Activated CD8-positive, alpha-beta T cell treated with anti-CD3 and anti-CD28 coated beads for 36 hours (primary cell): ENCODE measurements at places on chromosomes 12 and 14. TPM values are rescaled to one million over a fixed set of nuclear protein-coding genes. Genes with fewer than 3 reads are reported as not detected.

The FOXG1 gene
- not detected for total RNA-seq

GRCh38 chr12:47145188-47145587, 65.4 kb upstream of the AMIGO2 start:
- no peak for DNase-seq

The CALM1 gene
- total RNA-seq: 373 TPM

The ZCCHC8 gene
- 28.5 TPM for total RNA-seq

GRCh38 chr12:131752451-131752850, 41.6 kb downstream of the SFSWAP start:
- no peak for DNase-seq

The BEST3 gene
- total RNA-seq: not detected

DNA sequence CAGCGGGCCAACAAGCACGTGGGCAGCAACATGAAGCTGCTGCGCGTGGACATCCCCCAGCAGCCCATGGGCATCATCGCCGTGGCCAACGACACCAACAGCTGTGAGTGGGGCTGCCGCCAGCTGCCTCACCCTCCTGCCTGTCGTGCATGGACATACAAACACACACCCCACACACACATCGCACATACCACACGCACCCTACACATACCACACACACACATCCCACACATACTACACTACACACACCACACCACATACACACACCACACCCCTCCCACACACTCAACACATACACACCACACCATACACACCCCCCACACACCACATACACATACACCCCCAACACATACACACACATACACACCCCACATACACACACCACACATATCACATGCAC, 25.2 kb upstream of the NXPH4 start:
- DNase-seq: no peak

The SLC10A1 gene
- not detected for total RNA-seq

DNA sequence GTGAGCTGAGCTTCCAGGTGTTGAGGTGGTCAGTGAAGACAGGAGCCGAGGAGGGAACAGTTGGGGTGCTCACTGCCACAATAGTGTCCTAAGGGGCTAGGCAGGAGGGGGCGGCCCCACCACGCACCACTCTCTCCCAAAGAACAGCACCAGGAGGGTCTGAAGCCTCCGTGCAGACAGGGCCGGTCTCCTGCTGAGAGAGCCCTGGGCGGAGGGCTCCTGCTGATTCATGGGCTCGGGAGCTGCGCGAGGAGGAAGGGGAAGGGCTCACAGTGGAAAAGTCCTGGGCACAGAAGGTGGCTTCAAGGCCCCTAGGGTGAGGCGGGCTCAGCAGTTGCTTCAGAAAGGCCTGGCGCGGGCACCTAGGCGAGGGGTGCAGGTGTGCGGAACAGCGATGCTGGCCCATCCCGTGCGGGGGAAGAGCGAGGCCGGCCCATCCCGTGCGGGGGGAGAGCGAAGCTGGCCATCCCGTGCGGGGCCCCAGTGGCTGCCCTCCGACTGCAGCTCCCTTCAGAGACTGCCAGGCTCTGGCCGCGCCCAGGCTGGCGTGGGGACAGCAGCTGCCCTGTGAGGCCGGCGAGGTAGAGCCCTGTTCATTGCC, 176.7 kb downstream of the ADGRD1 start:
- DNase-seq: no peak

GRCh38 chr14:102272392-102272791, 32.6 kb downstream of the MOK start:
- DNase-seq: no peak
